ENCODE measurements at places on chromosomes 5 and 9.

GRCh38 chr5:154813736-154814135 lies 36.7 kb downstream of the FAXDC2 start:
- no peak for DNase-seq

DNA sequence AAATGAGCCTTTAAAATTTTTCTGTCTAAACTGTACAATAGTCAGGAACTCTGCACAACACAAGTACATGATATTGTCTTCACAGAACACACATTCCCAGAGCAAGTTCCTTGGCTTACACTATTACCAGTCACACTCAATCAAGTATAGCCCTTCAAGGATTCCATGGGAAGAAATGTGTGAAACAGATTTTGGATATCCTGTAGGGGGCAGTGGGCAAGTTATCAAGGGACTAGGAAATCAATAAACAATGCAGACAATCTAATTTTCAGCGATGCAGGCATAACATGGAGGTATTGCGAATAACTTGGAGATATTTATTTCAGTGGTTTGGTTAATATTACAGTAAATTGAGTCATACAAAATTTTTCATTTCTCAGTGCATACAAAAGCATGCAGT lies 1171.5 kb upstream of the NUDT12 start:
- DNase-seq: no peak

DNA sequence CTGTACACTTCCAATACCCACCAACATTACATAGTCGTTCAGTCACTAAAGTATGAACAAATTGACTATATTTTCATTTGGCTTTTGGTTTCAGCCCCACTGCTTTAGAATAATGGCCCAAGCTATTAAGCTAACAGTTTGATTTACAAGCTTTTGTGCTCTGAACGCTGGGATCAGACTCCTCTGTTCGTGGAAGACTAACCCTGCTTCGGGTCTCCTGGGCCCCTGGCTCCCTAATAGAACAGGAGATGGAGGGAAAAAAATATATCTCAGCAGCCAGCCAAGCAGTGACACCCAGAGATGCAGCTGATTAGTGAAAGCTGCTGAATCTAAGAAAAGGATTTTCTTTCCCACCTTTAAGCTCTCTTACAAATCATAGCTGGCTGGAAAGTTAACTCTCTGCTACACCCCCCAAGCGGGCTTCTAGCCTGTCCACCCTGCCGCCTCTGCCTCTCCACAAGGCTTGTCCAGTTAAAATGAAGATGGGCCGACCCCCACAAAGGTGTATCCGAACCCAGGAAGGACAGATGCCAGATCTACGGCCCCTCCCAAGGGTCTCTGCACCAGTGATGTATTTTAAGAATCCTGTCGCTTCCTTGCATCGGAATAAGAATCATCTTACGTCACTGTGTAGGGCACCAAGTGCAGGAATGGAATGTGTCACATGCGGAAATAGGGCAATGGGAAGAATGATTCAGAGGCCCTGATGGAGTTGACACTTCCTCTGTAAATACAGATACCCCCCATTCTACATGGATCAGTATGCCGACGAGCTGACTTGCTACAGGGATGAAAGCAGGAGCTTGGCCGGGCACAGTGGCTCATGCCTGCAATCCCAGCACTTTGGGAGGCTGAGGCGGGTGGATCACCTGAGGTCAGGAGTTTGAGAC lies 33.4 kb upstream of the BARHL1 start:
- DNase-seq: no peak

GRCh38 chr9:88923092-88923491 lies 68.2 kb upstream of the S1PR3 start:
- no peak for DNase-seq

DNA sequence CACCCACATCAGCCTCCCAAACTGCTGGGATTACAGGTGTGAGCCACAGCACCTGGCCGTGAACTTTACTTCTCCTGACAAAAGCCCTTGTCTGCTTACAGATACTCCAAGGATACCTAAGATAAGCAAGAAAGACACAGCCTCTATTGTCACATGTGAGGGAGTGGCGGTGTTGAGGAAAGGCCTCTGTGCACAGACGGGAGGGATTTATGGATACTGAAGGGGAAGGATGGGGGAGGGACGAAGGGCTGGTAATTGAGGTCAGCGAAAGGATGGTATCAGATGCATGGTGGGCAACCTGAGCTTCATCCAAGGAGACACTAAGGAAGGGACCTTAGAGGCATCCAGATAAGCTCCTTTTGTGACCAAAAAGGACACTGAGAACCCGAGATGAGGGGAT lies 66.7 kb upstream of the CKMT2 start:
- no peak for DNase-seq

GRCh38 chr9:81823672-81824554 lies 104.3 kb upstream of the SPATA31D4 start:
- DNase-seq: no peak

DNA sequence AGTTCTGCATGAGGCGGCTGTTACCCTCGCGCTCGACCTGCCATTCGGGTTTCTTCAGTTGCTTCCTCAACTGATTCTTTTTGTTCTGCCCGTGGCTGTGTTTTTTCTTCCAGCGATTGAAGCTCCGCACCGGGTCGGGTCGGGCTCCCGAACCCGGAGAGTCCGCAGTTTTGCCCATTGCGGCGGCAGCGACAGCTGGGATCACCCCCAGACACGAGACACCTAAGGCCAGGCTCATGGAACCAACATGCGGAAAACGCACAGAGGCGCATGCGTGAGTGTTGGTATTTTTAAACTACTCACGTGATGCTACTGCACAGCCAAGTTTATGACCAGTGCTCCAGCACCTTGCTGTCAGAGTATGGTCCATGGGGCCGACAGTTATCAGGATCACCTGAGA lies 100.0 kb downstream of the SPATA31D1 start:
- no peak for DNase-seq

DNA sequence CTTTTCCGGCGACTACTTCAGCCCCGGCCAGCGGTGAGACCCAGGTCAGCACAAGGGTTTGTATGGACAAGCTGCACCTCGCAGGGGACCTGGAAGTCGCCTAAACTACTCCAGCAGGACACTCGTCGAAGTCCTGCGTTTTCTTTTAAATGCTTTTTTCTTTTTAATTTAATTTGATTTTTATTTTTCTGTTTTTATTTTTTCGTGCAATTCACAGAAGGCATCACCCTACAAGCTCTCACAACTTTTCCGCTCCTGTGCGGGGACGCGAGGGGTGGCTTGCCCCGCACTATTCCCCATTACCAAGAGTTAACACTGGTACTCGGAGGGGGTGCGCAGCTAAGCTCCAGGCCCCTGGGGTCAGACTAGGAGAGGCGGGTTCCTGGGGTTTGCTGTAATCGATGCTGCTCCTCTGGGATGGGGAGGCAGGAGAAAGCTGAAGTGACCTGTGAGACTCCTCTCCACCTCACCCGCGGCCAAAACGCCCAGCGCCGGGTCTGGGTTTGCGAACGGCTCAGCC lies 1.3 kb downstream of the EDIL3 start:
- no peak for DNase-seq

GRCh38 chr5:38595132-38595745 lies 38.8 kb upstream of the LIFR start:
- peak; percentile 78 for DNase-seq

GRCh38 chr5:86463339-86463738 lies 154.4 kb upstream of the COX7C start:
- no peak for DNase-seq

- no peak for DNase-seq
These were observed 169.3 kb downstream of the FANCC start for GRCh38 chr9:95148208-95148520.

- no peak for DNase-seq
These were observed 54.6 kb downstream of the FBXL7 start for GRCh38 chr5:15554542-15554941.

- DNase-seq: peak; percentile 85
These were observed 335.8 kb upstream of the DAB2 start for GRCh38 chr5:39760385-39761198.

- no peak for DNase-seq
These were observed 158.9 kb downstream of the SAXO1 start for GRCh38 chr9:18874069-18874468.

- no peak for DNase-seq
These were observed 35.1 kb downstream of the ADRA1B start for GRCh38 chr5:159951387-159951786.

DNA sequence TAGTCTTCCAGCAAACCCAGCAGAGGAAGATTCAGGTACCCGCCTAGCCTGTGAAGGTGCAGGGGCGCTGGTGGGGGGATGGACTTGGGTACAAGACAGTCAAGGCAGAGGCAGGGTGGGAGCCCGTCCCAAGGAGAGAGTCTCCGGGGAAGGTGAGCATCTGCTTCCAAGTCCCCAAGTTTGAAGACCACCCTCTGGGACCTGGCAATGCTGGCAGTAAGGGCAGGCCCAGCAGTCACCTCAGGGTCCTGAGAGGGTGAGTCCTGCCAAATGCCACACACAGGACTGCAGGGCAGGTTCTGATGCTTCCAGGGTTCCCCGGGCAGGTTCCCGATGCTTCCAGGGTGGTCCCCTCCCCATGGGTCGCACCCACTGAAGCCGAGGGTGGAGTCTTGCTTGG lies 261.8 kb upstream of the IRX1 start:
- DNase-seq: no peak

DNA sequence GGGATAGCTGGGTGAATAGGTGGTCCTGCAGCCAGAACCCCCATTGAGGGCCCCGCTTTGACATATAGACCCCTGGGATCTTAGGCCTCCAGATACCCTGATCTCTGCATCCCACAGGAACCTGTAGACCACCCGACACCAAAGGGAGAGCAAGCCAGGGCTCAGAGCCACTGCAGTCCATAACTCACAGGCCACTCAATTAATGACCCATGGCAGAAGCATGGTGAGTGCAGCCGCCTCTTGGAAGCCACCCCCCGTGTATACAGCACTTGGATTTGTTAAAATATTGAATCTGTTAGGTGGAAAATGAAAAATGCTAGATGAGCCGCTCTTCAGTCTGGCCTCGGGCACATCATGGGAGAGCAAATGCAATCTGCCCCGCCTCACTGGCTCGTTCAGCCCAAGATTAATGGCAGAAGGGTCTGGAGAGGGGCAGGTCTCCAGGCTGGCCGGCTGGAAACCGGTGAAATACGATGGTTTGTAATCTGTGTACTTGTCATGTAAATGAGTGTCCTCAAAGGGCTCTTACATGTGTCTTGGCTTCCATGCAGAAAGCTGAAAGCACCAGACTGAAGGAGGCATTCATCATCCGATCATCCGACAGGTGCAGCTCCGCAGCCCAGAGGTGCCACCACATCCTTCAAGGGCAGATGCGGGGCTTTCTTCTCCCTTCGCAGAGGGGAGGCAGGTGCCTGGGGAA lies 111.3 kb downstream of the OLFM1 start:
- DNase-seq: no peak

DNA sequence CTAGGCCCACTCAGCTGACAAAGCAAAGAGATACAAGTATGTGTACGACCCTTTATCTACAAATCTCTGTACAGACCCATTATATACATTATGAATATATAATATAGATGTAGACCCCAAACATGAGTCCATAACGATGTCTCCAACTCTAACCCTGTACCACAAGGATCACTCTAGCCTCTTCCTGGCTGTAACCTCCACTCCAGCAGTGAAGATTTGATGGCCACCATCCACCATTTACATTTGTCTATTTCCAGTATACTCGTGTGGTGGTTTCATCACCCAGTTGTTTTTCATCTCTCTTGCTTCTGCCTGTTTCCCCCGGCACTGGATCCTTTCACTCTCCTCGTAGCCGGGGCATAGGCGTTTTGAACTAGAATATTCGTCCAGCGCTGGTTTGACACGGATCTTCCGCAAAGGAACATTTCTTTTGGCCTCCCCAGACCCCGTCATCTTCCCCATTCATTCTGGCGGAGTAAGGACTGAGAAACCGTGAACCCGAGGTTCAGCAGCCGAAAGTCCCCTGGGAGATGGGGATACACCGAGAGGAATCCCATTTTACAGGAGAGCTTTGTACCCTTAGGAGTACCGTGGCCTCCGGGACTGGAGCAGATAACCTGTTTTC lies 828 bp upstream of the TRIO start:
- no peak for DNase-seq

- peak; percentile 57 for DNase-seq
These were observed 41.4 kb upstream of the DNAH5 start for GRCh38 chr5:13985731-13986418.

DNA sequence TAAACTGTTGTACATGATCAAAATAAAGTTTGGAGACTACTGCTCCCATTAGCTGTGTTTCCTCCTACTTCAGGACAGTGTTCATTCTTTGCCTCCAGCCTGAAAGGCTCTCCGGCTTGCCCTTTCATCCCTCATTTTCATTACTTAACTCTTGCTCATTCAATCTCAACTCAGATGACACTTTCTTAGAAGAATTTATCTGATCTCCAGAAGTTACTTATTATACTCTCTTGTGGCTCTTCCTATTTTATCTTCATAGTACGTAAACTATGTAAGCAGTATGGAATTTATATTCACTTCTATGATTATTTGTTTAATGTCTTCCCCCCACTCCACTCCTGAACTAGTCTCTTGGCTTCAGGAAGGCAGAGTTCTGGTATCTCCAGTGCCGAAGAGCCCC lies 1737.9 kb upstream of the C9orf72 start:
- DNase-seq: no peak

DNA sequence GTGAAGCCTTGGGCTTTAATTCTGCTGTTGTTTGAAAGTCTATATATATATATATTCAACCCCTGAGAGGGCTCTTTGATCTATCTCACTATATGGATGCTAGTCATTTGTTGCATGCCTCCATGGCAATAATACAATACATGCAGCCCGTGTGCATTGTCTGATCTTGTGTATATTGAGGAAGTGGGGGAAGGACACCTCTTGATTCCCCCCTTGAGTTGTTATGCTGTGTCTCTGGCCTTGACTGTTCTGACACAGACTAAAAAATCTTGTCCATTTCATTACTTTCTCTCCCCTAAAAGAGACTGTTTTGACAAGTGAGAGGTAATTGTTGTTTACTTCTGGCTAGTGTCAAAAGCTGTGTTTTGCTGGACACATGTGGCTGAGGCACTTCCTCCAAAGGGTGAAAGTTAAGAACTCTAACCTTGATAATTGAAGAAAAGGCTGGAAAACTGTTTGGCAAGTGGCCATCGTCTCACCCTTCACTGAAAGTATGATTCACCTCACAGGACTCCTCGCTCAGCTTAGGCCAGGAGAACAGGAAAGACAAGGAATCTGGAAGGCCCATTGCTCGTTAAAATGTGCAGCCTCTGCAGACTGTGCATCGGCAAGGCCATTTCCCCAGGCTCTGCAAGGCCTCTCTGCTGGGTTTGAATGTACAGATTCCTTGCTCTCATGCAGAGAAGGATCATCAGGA lies 304.0 kb downstream of the PRELID2 start:
- DNase-seq: peak; percentile 33

GRCh38 chr5:157860898-157861890 lies 2.2 kb upstream of the CLINT1 start:
- no peak for DNase-seq
